ENCODE measurements at places on chromosomes 6 and 20.
A peak's percentile ranks its signal among the peaks of the same experiment; 100 is the strongest.

DNA sequence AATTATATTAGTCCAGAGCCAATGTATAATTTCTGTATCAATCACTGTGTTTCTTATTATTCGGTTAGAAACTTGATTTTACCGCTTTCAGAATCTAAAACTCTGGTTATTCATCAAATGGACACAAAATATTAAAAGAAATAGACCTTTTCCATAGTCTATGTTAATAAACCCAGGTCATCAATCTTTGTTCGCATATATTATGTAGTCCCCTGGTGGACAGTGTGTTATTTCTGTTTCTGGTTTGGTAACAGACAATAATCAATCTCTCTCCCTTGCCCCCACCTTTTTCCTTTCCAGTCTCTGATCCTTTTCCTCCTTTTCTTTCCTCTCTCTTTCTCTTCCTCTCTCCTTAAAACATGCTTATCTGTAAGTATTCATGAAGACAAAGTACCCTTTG lies 139.0 kb downstream of the FLRT3 start:
- DNase-seq = no peak

- no peak for DNase-seq
Measured at GRCh38 chr20:4956200-4956810, 45.0 kb downstream of the SLC23A2 start.

- DNase-seq = peak; percentile 34
Measured at GRCh38 chr6:27650620-27651370, 177.9 kb upstream of the ZNF184 start.

DNA sequence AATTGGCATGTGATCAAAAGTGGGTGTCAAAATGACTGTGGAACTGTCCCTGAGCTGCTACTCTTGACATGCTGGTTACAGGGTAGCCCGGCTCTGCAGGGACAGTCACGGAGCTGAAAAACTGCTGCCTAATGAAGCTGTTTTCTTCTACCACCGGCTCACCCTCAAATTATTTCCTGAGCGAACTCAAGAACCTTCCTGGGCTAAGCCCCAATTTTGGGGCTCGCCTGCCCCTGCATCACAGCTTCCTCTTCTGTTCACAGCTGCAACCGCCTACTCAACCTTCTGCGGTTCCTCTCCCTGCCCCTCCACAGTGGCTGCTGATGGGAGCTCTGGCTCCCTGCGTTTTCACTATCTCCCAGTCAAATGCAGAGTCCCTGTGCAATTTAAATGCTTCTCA lies 110.8 kb upstream of the MLN start:
- no peak for DNase-seq

DNA sequence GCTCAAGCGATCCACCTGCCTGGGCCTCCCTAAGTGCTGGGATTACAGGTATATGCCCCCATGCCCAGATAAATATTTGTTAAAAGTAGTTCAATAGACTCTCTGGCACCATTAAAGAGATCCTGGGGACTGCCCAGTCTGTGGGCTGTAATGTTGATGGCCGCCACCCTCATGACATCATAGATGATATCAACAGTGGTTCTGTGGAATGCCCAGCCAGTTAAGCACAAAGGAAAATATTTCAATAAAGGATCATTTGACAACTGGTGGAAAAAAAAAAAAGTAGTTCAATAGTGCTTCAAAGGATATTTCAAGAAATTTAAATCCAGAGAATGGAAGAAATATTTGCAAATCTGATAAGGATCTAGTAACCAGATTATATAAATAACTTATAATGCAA lies 1.5 kb upstream of the CRIP3 start:
- no peak for DNase-seq

GRCh38 chr6:159533568-159533967 lies 159.5 kb downstream of the SOD2 start:
- DNase-seq = no peak

GRCh38 chr6:142863981-142864380 lies 81.0 kb downstream of the HIVEP2 start:
- DNase-seq = no peak

DNA sequence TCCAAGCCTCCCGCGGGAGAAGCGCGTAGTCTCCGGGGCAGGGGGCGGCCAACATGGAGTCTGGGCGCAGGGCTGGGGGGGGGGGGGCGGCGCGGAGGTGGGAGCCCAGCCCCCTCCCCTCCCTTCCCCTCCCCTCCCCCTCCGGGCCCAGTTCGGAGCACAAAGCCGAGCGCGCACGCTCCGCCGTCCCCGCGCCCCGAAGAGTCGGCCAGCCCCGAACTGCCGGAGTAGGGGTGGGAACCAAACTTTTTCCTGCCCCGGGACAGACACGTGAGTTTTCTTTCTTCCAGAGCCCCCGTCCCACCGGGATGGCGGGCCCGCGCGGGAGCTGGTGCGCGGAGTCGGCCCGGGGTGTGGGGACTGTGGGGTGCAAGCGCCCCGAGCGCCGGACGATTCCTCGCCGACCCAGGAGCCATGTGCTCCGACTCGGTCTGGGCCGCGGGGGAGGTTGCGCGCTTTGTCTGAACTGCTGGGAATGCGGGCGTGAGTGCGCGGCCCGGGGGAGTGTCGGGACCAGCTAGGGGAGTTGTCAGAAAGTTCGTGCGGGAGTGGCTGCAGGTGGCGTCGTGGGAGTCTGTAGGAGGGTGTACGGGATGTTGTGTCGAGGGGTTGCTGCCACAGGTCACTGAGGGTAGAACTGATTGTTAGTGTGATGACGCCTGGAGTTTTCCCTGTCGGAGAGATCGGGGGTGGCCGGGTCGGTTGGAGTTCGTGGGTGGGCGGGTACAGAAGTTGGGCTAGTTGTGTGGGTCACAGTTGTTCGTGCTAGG lies 1.2 kb downstream of the TGIF2 start:
- peak; percentile 28 for DNase-seq

- no peak for DNase-seq
Measured at GRCh38 chr20:40279390-40279789, 409.6 kb downstream of the MAFB start.

GRCh38 chr6:156658186-156658965 lies 118.8 kb upstream of the ARID1B start:
- no peak for DNase-seq

GRCh38 chr20:51259455-51259854 lies 236.5 kb upstream of the KCNG1 start:
- no peak for DNase-seq

GRCh38 chr20:44581515-44581914 lies 864 bp upstream of the PKIG start:
- no peak for DNase-seq

GRCh38 chr6:168459572-168459971 lies 18.6 kb downstream of the SMOC2 start:
- DNase-seq = no peak

GRCh38 chr20:61601853-61602252 lies 349.8 kb downstream of the CDH4 start:
- no peak for DNase-seq

DNA sequence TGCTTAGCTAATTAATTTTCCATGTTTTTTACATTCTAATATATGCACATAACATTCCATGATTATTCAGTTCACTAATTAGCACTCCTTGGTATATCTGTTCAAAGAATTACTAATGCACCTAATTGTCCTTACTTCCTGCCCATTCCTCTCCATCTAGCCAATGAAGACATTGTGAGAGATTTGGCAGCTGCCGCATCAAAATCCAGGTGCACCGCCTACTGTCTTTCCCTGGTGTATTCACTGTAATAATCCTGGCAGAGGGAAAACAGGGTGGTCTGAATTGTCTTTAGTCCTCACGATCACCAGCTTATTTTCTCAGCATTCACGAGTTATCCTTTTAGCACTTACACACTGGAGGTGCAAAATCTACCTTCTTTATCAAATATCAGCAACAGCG lies 61.0 kb upstream of the SCGN start:
- no peak for DNase-seq

DNA sequence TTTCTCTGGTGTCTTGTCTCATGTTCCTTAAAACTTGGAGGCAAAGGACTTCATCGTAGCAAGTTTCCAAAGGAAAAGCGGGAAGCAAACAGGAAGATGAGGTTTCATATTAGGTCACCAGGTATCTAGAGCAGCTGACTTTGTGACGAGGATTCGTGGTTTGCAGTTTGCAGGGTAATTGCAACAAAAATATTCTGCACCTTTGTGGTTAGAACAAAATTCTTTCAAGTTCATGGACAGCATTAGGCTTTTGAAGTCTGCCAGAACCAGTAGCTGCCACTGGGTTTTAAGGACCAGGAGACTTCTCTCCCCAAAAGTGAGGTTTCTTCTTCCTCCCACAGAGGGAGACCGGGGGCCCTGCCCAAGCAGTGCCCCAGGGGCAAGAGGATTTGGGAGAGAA lies 63.4 kb downstream of the RPP40 start:
- no peak for DNase-seq

GRCh38 chr6:37516920-37517405 lies 17.3 kb upstream of the CCDC167 start:
- DNase-seq = no peak

DNA sequence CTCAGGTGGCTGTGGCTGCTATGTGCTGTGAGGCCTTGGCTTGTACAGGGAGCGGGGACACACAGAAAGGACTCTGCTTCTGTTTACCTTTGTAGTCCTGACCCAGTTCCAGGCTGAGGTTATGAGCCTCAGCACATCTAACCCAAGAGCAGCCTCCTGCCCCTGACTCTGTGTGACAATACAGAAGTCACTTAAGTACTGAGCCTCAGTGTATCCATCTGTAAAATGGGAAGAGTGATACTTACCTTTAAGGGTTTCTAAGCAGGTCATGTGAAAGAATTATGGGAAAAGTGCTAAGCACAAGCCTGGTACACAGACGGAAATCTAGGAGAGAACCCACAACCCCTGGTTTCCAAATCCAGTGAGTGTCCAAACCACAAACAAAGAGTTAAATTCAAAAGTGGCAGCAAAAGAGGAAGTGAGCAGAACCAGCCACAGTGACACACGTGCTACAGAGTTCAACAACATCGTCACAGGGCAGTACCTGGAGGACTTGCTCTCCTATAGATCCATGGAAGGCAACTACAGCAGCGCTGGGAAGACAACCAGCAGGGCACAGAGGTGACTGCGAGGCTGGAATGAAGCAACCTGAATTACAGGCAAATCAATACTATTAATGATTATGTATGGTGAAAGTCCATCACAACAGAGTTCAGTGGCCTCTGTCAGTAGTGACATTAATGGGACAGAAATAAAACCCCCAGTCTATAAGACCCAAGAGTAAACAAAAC lies 12.5 kb downstream of the TRIM26 start:
- no peak for DNase-seq

DNA sequence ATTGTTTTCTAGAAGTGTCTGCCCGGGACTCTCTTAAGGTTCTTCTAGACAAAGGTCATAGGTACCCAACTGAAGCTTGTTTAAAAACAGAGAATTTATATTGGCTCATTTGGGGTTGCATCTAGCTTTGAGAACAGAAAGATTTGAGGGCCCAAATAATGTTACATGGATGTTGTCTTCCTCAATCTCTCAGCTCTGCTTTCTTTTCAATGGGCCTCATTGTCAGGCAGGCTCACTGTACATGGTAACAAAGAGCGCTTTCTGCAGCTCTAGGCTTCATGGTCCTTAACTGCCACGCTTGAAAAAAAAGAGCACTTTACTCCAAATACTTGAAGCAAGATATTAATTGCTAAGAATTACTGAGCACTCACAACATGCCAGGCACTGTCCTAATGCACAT lies 22.2 kb downstream of the NHLRC1 start:
- no peak for DNase-seq

- no peak for DNase-seq
Measured at GRCh38 chr6:39753725-39754045, 28.5 kb upstream of the KIF6 start.

GRCh38 chr6:18477301-18477941 lies 90.3 kb downstream of the RNF144B start:
- no peak for DNase-seq

DNA sequence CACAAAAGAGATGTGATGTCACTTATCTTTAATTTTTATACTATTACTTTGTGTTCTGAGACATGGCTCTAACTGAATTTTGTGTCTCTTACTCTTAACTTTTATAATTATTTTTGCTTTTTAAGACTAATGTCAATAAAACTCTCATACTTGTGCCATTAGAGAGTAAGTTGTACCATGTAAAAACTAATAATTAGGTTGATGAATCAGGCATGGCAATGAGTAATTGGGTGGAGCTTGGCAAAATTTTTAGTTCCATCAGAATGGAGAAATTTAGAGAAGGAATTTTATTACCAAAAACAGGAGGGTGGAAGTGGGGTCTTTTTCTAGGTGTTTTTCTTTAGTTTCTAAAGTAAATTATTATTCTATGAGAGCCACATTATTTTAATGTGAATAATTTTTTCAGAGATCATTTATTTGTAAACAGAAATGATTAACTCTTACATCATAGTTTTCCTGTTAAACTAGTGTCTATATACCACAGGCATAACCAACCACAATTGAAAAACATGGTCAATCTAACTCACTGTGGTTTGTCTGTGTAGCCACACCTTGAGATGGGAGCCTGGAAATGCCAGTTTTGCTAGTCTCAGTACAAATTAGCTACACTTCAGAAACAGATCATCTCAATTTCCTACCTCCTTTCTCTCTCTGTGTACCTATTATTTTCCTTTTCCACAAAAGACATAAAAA lies 51.8 kb downstream of the ELOVL4 start:
- DNase-seq = no peak

GRCh38 chr6:41965429-41966213 lies 24.0 kb upstream of the CCND3 start:
- no peak for DNase-seq

GRCh38 chr6:134795691-134796090 lies 154.2 kb downstream of the ALDH8A1 start:
- no peak for DNase-seq

DNA sequence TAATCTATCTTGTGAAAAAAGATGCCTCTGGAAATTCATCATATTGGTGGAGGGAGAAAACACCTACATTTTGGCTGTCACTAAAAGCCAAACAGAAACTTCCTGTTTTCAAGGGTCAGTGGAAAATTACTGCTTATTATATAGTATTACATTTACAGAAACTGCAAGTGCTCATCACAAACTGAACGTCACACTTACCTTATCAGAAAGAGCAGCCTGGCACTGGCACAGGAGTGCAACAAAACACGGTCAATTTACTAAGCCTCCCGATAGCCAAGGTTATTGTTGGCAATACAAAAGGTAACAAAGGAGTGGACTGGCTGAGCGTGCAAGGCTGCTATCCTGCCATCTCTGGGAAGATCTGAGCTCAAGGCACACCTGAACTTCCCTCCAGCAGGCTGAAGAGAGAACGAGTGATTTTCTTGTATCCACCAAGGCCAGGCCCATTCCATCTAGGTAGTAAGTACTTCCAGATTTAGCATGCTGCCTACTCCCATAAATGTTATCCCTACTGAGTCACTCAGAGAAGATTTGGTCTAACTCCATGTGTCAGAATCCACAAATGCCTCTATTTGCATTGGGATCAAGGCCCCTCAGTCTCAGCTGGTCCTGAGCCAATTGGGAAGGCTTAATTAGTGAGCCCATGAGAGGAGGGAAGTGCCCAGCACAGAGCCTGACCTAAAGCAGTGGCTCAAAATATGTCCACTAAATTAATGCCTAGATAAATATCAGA lies 399.8 kb downstream of the BTBD9 start:
- DNase-seq = no peak

- no peak for DNase-seq
Measured at GRCh38 chr6:29661071-29661470, 4.2 kb downstream of the MOG start.

- no peak for DNase-seq
Measured at GRCh38 chr6:165010556-165011535, 298.6 kb downstream of the C6orf118 start.

- no peak for DNase-seq
Measured at GRCh38 chr20:57223648-57224489, 42.6 kb downstream of the BMP7 start.

GRCh38 chr6:45421709-45422502 lies 44.2 kb upstream of the SUPT3H start:
- peak; percentile 48 for DNase-seq

GRCh38 chr6:90266905-90267621 lies 29.6 kb downstream of the BACH2 start:
- DNase-seq = no peak

GRCh38 chr6:123962508-123962907 lies 158.8 kb downstream of the NKAIN2 start:
- no peak for DNase-seq
